ENCODE measurements at places on chromosomes 11 and 22.

DNA sequence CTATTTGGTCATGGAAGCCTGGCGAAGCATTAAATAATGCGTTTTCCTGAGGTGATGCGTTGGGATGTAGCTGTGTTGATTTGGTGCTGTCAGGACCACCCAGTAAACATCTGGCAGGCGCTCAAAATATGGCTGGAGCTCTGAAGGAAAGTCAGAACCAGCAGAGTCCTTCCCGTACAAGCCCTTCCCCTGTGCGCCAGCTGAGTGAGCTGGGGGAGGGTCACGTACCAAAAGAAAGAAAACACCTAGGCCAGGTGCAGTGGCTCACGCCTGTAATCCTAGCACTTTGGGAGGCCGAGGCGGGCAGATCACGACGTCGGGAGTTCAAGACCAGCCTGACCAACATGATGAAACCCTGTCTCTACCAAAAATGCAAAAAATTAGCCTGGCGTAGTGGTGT is 55.6 kb upstream of the CECR2 start:
- no peak for DNase-seq

GRCh38 chr11:80886684-80887083 is 1445.9 kb upstream of the TENM4 start:
- DNase-seq: no peak

DNA sequence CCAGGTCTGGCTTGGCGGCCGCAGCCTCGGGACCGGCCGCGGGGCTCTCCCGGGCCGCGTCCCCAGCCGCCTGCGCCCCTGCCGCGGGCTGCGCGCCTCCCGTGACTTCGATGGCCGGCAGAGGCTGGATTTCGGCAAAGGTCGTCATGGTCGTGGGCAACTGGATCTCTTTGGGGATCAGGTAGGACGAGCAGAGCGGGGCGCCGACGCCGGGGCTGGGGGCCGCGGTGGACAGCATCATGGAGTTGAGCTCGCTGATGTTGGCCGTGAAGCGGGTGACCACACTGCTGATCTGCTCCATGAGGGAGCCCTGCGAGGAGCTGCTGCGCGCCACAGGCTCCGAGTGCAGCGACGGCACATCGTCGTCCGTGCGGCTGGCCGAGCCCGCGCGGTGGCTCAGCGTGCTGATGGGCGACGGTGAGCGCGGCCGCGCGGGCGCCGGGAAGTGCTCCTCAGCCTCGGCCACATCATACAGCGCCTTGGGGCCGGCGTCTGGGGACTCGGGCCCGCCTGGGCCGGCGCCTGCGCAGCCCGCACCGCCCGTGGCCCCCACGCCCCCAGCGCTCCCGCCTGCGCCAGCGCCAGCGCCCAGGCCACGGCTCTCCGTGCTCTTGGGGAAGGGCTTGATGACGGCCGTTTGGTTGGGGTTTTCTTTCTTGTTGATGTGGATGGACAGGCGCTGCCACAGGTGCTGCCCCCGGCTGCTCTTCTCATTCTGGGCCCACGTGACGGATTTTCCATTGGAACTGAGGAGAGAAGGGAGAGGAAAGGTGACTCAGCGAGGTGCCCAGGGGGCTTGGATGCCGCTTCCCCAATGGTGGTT is 171.4 kb upstream of the CTSC start:
- DNase-seq: peak; percentile 49

DNA sequence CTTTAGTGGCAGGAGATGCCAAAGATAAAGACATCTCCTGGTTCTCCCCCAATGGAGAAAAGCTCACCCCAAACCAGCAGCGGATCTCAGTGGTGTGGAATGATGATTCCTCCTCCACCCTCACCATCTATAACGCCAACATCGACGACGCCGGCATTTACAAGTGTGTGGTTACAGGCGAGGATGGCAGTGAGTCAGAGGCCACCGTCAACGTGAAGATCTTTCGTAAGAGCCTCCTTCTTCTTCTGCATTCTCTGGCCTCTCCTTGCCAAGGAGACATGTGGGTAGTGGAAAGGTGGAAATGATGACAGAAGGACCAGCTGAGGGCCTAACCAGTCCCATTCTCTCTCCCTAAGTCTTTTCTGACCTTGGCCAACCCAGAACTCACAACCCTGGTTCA is 110.1 kb upstream of the TTC12 start:
- no peak for DNase-seq

Data from left hindlimb (tissue), 1 donor.